Suppressor macrophage (primary cell): ENCODE measurements at places on chromosomes 16 and 17.
A peak's percentile ranks its signal among the peaks of the same experiment; 100 is the strongest.

- no peak for DNase-seq
Measured at GRCh38 chr16:14485121-14485551, 144.9 kb downstream of the PARN start.

GRCh38 chr17:75642784-75643642 lies 9.8 kb downstream of the SMIM5 start:
- DNase-seq, result no peak

DNA sequence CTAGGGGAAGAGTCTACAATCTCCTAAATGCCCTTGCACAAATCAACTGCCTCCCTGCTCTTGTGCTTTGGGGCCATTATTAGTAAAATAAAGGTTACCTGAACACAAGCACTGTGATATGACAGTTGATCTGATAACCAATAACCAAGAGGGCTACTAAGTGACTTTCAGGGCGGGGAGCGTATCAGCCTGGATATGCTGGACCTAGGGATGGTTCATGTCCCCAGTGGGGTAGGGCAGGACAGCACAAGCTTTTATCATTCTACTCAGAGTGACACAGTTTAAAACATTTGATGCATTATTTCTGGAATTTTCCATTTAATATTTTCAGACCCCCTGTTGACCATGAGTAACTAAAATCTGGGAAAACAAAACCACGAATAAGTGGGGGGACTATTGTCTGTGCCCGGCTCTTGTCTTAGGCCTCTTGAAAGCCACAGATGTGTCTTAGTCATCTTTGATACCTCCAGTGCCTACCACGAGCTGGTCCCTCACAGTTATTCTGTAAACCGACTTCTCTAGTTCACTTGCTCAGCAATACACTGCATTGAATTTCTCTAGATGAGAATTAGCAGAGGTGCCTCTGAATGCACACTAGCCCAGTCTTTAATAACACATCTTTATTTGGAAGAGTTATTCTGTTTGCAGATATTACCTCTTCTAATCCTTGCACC lies 94.6 kb upstream of the DHX40 start:
- no peak for DNase-seq

- no peak for DNase-seq
Measured at GRCh38 chr17:80122026-80122575, 20.7 kb downstream of the GAA start.

- DNase-seq, result peak; percentile 79
Measured at GRCh38 chr17:34406226-34406625, 43.2 kb upstream of the CCL1 start.

GRCh38 chr16:66689282-66689681 lies 7.3 kb downstream of the CMTM4 start:
- no peak for DNase-seq

- DNase-seq, result no peak
Measured at GRCh38 chr16:81466356-81466980, 21.9 kb downstream of the CMIP start.

DNA sequence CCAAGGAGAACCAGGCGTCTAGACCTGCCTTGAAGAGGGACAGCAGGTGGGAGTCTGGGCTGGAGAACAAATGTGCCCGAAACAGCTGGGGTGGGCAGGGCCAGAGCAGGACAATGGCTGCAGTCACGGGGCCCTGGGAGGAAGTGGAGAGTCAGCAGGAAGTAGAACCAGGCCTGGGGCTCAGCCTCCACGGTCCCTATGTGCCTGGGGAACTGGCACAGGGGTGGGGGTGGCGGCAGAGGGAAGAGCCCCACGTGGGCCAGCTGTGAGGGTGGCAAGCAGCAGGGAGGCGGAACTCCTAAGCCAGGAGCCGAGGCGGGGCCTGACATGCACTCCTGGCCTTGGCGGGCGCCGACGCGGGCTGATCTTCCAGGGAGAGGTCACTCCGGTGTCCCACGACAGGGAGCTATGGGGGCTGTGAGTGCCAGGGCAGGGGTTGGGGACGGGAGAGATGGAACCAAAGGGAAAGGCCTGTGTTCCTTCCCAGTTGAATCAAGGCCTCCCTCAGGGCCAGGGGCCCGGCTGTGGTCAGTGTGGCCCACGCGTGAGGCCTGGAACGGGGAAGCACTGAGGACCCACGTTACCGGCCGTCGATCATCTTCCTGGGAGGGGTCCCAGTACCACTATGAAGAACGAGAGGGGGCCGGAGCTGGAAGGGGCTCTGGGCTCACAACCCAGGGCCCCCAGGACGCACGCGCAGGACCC lies 42.7 kb downstream of the TIMM22 start:
- peak; percentile 98 for DNase-seq

GRCh38 chr16:11624636-11625607 lies 38.2 kb upstream of the LITAF start:
- DNase-seq, result peak; percentile 65

DNA sequence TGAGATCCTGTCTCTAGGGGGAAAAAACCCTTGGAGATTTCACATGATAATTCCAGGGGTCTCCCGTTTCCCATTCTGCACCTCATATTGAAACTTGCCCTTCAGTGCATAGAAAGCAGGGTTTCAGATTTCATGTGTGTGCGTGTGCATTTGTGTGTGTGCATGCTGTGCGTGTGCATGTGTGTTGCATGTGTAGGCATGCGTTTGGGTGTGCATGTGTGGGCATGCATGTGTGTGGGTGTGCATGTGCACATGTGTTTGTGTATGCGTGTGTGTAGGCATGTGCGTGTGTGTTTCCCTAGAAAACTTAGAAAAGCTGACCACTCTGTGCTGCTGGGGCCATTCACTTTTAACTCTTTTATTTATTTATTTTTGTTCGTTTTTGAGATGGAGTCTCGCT lies 40.0 kb downstream of the IL21R start:
- DNase-seq, result no peak

DNA sequence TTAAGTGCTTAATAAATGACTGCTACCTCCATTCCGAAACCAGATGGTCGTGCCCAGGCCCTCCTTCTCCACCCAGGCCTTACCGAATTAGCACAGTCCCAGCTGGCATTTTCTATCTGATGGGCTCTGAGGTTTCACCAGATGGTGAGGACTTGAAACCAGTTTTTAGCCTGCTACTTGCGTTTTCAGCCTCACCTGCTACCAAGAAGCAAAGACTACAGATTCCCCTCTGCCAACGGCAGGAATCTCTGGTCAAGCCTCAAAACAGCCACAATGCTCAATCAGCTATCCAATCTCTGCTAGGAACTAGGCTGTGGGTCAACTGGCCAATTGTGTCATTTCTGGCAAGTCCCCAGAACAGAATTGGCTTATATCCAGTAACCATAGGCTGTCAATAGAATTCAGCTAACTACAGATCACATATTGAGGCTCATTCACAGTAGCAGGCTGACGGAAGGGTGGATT lies 11.7 kb downstream of the PECAM1 start:
- no peak for DNase-seq

DNA sequence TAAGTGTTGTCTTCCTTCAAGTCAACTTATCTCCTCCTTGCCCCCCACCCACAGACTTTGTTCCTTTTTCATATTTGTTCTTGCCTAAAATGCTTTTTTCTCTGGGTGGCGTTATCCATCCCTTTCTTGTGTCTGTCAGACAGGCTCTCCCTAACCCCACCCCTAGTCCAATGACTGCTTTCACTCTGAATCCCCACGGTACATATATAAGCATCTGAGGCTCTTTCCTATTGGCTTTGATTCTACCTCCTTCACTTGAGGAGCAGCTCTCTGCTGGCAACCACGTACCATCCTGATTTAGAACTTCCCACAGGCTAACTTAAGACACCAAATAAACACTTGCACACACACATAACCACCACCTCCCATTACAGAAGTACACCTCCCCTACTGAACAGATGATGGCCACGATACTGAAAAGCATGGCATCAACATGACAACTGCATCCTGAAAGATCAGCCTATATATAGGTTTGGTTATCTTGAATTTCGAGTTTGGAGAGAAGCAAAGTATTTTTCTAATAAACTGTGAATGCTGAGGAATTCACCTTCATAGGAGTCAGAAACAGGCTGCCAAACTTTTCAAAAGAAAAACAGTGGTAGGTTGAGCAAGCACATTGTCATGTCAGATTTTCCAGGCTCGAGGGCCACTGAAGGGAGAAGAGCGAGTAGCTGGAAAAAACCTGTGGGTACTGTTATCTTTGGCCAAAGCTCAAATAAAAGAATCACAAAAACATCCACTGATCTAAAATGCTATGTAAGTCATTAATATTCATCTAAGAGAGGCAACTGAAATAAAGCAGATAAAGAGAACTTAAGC lies 24.3 kb downstream of the STAT3 start:
- DNase-seq, result no peak

- DNase-seq, result peak; percentile 94
Measured at GRCh38 chr17:60142872-60143499, 6.8 kb upstream of the CA4 start.

- DNase-seq, result peak; percentile 68
Measured at GRCh38 chr16:88649924-88650748, 717 bp downstream of the CYBA start.

GRCh38 chr17:21297597-21297996 lies 13.1 kb downstream of the MAP2K3 start:
- no peak for DNase-seq
